CD4-positive, alpha-beta T cell treated with Interleukin-15 for 4 hours (primary cell): ENCODE measurements at places on chromosomes 12 and 14.

- no peak for DNase-seq
Observed at GRCh38 chr14:74064426-74064825, 19.8 kb downstream of the ALDH6A1 start.

DNA sequence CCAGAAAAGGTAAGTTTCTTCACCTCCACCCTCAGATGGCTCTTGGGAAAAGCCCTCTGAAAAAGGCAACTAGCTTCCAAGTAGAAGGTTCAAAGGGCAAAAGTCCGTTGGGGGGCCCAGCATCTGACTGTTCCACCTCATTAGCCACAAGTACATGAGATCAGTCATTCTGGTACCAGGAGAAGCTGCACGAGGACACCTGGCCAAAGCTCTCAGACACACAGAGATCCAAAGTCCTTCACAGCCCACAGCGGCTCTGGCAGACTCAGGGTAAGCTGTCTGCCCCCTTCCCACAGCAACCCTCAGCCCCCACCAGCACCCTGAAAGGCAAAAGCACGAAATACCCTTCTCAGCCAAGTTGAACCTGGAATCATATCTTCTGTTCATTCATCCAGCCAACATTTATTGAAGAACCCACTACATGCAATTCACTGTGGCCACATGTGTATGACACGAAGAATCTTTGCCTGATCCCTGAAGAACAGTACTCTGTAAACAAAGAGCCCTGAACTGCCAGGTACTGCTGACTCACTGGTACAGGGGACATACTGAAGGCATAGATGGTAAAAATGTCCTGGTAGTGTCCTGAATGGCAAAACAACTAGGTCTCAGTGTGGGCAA, 19.0 kb downstream of the SLC7A7 start:
- DNase-seq, result no peak

GRCh38 chr12:52873832-52874572, 25.2 kb upstream of the KRT78 start:
- peak; percentile 55 for DNase-seq

DNA sequence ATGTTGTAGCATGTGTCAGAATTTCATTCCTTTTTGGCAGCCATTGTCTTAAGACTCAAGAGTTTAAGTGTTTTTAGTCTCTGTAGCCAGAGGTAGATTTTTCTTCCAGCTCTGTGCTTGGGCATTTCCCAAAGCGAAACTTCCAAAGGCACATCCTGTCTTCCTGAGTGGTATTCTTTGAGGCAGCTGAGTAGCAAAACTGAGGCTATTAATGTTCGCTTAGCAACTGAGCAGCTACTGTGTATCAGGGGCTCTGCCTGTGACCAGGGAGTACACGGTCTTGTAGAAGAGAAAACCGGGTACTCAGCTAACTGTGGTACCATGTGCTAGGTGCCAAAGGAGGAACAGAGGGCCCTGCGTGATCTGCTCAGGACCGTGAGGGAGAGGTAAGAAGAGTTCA, 52.0 kb downstream of the ETV6 start:
- no peak for DNase-seq

DNA sequence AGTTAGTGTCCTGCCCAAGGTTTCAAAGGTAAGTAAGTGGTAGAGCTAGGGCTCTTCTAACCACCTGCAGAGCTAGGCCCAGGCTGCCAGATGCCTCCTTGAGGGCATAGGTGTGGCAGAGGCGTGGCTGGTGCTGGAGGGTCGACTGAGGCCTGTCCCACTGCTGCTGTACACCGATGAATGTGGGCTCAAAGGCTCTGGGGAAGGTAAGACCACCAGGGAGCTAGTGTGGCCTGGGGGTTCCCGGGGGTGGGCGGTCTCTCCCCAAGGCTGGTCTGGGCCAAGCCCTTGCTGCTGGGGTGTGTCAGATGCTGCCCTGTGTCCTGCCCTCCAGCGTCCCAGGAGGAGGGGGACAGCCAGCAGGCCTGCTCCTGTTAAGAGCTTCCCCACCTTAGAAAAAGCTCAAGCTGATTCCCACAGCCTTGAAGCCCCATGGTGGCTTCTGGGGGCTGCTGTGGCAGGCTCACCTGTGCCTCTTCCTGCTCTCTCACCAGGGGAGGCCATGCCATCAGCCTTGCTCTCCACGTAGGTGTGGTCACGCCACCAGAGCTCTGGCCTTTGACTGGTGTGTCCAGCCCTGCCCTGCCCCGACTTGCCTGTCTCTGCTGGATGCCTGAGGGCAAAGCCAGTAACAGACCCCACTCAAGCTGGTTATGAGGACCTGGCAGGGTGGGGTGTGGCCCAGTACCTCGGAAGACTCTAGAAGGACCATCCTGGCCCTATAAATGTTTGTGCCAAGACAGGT, 36.8 kb downstream of the SH2B3 start:
- no peak for DNase-seq

GRCh38 chr12:56628671-56629458, 1.3 kb downstream of the BAZ2A start:
- peak; percentile 48 for DNase-seq

GRCh38 chr12:96502477-96502876, 13.1 kb downstream of the CFAP54 start:
- DNase-seq, result peak; percentile 26

DNA sequence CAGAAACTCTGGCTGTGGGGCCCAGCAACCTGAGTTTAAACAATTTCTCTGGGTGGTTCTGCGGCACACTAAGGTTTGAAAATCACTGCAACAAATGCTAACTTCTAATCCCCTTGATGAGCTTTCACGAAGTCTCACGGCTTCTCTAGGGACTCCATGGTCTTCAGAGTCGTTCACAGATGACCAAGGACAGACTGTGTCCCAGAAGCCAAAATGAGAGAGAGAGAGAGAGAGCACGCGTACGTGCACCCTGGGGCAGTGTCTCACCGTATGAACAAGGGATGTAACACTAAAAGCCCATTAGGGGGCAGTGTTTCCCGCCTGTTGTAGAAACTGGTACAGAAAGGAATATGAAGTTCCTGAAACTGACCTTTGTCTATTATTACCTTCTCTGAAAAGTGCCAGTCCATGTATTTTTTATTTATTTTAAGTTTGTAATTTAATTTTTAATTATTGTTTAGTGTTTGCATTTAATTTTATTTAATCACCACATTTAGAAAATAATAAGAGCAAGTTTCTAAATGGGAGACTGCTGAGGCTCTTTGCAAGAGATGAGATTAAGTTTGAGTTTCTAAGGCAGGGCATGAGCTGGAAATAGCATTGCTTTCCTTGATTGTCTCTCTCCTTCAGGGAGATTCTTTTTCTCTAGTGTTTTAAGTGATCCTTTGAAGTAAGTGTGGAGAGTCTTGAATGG, 3.4 kb downstream of the APOLD1 start:
- peak; percentile 76 for DNase-seq

DNA sequence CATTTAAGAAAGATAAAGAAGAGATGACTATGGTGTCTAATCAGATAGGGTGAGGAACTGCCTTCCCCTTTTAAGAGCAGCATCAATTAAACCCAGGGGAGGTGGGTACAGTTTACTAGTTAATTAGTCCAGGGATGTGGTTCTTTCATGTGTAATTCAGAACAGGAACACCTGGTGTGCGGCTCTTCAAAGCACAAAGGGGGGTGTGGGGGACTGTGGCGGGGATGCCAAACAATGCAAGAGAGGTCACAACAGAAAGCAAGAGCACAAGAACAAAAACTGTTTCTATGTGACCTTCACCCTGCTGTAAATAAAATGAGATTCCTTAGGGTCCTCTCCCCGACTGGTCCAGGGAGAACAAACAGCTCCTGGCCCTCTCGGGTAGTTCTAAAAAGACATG, 183.9 kb upstream of the SOX5 start:
- no peak for DNase-seq

GRCh38 chr14:69586404-69586803, 11.7 kb upstream of the CCDC177 start:
- no peak for DNase-seq

DNA sequence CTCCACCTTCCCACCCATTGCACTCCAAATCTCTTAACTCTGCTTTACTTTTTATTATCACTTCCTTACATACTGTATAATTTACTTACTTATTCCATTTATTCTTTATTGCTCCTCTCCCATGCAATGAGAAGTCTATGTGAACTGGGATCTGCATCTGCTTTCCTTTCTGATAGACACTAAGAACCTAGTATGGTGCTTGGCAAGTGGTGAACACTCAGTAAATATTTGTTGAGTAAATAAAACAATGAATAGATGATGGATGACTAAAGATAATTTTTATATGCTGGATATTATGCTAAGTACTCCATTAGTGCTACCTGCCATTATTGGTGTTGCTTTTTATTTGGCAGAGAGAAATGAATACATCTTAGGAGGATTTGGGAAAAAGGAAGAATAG, 151.0 kb downstream of the TPH2 start:
- DNase-seq, result no peak

DNA sequence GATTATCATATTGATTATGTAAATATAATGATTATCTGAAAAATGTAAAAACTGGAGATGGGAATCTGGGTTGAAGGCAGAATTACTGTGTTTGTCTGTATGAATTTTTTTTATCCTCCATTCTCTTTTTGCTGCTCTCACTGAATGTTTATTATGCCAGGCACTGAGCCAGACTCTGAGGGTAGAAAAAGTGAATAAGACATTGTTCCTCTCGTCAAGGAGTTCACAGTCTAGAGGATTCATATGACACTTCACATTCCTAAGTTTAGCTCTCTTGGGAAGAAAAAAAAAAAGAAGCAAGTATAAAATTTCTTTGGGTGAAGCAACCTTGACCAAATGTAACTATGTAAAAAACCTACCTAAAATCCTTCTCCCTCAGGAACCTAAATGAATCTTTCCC, 120.9 kb upstream of the LMO3 start:
- DNase-seq, result no peak

- DNase-seq, result no peak
Observed at GRCh38 chr12:101608301-101609133, 13.7 kb downstream of the MYBPC1 start.

GRCh38 chr14:99928963-99929362, 135.8 kb downstream of the EML1 start:
- no peak for DNase-seq

GRCh38 chr14:56461276-56462275, 118.0 kb upstream of the TMEM260 start:
- no peak for DNase-seq

DNA sequence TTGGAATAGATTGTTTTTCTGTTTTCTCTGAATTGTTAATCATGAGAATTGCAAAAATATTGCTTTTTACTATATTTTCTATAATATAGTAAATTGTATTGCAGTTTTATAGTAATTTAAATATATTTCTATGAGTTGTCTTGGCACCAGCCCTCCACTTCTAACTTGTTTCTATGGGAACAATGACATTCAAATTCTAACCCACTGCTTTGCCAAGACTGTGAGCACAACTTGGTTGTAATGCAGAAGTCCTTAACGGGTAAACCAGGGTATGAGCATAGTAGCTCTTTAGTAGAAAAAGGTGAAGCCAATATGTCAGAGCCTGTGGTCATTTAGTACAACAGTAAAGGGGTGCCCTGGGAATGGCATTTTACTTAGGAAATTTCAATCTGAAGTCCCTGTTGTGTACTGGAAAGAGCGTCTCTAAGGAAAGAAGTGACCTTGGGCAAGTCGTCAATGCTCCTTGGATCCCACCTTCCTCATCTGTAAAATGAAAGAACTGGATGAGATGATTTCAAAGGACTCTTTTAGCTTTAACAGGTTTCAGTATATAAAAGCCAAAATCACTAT, 283.3 kb downstream of the ATP23 start:
- no peak for DNase-seq

GRCh38 chr12:54977857-54978256, 6.7 kb downstream of the TESPA1 start:
- no peak for DNase-seq

- DNase-seq, result no peak
Observed at GRCh38 chr14:29376237-29376636, 551.4 kb downstream of the PRKD1 start.

GRCh38 chr12:58099476-58099875, 158.1 kb downstream of the ATP23 start:
- no peak for DNase-seq

- DNase-seq, result no peak
Observed at GRCh38 chr12:67460388-67460787, 188.2 kb upstream of the DYRK2 start.

DNA sequence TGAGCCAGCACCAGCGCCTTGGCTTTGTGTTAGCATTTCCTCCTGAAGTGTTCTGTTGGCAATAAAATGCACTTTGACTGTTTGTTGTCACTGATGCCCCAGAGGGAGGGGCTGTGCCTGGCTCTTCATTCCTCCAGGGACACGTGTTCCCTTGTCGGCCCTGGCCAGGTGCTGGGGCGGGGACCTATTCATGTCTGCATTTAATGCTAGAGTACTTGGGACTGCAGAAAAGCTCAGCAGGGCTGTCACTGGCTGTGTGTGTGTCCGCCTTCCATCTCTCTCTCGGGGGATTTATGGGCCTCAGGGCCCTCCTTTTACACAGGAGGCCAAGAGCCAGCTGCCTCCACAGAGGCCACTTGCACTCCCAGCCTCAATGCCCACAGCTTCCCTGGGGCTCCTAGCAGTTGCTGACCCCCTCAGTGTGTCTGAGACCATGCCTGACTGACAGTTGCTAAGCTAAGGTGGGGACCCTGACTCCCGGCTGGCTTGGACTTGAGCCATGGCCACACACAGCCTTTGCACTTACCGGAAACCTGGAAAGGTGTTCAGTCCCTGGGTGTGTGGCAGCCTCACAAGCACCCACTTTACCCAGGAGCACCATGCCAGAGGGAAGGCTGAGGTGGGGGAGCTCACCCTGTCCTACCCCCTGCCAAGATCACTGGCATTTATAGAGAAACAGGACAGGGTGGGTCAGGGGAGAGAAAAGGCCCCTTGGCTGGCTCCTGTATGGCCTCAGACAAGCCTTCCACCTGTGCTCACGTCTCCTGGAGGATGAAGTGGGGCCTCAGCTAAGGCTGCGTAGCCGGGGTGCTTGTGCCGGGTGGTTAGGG, 27.8 kb downstream of the HIP1R start:
- DNase-seq, result no peak

GRCh38 chr14:99516156-99516870, 35.1 kb downstream of the CCNK start:
- DNase-seq, result no peak

DNA sequence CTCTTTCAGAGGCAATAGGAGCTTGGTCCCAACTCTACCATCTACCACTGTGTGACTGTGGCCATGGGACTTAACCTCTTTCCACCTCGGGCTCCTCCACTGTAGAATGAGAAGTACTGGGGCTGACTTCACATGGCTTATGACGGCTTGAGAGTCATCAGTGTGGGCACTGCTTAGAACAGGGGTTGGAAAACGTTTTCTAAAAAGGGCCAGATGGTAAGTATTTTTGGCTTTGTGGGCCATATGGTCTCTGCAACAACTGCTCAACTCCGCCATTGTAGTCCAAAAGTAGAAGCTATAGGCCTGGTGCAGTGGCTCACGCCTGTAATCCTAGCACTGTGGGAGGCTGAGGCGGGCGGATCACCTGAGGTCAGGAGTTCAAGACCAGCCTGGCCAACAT, 69.2 kb upstream of the LTA4H start:
- no peak for DNase-seq
